Mucosa of descending colon (tissue), 3 donors: ENCODE measurements at places on chromosomes 2 and 18.

GRCh38 chr2:237490009-237490711, 3.1 kb downstream of the MLPH start:
- peak; percentile 52 for DNase-seq

DNA sequence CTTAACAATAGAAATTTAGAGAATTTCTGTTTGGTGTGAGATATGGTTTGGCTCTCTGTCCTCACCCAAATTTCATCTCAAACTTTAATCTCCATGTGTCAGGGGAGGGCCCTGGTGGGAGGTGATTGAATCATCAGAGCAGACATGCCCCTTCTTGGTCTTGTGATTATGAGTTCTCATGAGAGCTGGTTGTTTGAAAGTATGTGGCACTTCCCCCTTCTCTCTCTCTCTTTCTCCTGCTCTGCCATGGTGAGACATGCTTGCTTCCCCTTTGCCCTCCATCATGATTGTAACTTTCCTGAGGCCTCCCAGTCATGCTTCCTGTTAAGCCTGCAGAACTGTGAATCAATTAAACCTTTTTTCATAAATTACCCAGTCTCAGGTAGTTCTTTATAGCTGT, 524.7 kb upstream of the ACVR2A start:
- no peak for DNase-seq

DNA sequence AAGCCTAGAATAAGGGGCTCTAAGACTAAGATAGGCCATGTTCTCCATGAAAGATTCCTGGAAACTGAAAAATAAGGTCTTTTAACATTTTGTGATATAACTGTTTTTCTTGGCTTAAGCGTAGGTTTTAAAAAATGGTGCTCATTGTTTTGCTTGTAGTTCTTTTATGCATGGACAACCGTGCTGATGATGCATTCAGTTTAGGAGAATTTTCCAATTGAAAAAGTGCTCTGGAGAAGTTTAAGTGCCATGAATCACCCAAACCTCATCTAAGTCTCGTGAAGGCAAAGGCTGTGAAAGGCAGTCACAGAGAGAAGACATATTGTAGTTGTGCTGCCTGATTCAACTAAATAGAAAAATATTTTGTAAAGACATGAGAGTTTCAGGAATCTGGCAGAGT, 111.8 kb upstream of the GAREM1 start:
- DNase-seq = no peak

DNA sequence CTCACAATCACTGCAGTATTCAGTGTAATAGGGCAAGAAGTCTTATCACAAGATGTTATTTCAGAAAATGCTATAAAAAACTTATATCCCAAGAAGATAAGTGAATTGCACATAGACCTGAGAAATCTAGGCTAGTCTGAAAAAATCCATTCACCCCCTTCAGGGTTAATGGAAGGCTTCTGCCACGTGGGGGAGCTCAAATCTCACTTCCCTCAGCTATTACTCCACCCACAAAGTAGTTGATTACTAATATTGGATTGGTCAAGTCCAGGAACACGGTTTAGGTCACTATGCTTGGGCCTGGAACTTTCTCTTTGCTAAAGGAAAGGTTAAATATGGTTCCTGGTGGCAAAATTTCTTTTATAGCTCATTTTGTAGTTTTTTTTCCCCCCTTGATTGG, 51.2 kb upstream of the ADAM23 start:
- DNase-seq = no peak

DNA sequence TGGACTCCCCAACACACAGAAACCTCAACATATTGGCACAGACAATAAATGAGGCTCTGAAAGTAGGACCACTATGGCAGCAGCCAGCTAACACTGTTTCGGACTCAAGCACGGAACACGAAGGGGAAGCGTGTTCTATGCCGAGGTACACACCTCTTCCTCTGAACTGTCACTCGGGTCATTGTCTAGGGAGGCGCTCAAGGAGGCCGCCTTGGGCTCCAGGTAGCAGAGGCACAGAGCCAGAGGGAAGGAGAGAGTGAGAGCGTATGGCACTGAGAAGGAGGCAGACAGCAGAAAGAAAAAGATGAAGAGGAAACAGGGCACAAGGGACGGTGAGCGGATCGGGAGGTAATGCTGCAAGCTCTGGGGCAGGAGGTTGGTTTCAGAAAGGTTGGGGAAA, 120.1 kb upstream of the ZBTB14 start:
- DNase-seq = no peak

GRCh38 chr18:52701219-52701935, 361.4 kb downstream of the DCC start:
- DNase-seq = no peak

- DNase-seq = no peak
These were observed 130.9 kb upstream of the RND3 start for GRCh38 chr2:150618245-150618895.

DNA sequence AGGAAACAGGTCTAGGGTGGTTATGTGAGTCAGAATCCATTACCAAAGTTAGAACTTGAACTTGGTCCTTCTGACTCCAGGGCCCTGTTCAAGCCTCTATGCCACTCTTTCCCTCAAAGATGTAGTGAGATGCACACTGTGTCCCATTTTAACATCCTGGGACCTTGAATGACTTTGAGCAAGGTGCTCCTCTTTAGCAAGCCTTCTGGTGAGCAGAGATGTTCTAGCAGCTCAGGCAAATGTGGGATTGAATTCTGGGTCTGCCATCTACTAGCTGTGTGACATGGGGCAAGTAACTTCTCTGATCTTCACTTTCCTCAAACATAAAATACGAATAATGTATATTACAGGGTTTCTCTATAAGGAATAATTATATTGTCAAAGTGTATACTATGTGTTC, 294.0 kb upstream of the CXCR4 start:
- no peak for DNase-seq

GRCh38 chr2:240466579-240467148, 31.2 kb downstream of the GPC1 start:
- DNase-seq = no peak

DNA sequence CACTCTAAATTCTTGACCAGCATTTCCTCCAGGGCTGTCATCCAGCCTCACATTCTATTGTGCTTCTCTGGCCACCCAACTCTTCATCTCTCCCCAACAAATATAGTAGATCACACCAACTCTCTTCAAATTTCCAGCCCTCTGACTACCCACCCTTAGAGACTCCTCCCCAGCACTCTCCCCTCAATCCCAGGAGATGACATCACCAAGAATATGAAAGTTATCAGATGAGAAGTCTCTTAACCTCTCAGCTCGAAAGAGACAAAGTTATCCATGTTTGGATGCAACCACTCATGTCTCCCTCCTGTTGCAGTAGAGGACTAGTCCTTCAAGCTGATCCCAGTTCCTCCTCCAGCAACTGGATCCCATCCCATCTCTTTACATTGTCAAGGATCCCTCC, 47.1 kb downstream of the LBH start:
- DNase-seq = no peak

GRCh38 chr2:220783671-220784070, 788.4 kb downstream of the EPHA4 start:
- DNase-seq = no peak

DNA sequence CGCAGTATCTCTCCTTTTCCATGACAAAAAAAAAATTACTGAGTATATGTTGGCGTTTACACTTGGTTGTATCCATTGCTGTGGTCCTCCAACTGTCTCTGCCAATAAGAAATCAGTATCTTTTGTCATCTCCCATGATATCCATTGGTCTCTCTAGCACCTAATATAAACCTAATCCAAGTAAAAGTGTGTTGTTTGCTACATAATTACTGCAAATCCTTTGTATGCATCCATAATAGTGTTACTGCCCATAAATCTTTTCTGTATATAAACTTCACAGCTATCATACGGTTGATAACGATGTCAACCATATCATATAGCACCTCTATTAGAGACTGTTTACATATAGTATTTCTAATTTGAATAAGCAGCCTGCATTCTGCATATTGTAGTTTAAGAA, 226.9 kb downstream of the AGPS start:
- DNase-seq = no peak

DNA sequence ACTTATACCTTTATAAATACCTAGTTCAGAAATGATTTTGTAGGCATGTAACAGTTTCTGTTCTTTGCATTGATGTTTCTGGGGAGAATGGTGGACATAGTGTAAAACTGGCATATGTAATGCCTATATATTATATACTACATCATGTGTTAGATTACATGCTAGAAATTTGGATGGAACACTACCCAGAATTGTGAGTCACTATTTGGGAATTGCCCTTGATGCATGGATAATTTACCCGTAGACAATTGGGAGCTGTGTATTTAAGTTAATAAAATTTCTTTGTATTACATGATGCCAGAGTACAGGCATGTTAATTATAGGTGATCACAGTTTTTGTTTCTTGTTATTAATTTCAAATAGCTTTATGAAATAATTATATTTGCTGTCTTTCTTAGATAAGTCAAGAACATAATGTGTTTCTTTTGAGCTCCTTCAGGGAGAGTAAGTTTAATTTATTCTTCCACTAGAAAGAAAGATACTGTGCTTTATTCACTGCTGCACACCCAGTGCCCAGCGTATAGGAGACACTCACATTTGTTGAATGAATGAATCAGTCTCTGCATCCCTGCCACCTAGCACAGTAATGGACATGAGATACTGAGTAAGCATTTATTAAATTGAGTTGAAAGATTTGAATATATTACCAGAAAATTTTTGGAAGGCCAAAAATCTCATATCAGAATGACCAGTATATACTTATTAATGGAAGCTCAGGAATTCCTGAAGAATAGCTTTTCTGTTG, 16.9 kb downstream of the ACSL3 start:
- no peak for DNase-seq

DNA sequence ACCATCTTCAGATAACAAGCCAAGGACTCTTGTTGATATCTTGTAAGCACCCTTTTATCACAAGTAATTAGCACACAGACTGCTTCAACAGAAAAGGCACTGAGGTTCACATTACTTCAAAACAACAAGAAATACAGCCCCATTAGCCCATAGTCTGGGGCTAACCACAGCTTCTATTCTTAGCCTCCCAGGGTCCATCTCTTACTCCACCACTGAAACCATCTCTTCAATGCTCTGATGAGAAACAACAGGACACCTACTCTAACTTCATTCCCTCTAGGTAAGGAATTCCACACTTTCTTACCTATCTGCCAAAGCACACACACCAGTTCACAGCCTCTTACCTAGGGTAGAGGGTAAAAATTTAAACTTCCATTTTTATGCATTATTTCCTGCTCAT, 26.4 kb upstream of the CYTIP start:
- DNase-seq = no peak

DNA sequence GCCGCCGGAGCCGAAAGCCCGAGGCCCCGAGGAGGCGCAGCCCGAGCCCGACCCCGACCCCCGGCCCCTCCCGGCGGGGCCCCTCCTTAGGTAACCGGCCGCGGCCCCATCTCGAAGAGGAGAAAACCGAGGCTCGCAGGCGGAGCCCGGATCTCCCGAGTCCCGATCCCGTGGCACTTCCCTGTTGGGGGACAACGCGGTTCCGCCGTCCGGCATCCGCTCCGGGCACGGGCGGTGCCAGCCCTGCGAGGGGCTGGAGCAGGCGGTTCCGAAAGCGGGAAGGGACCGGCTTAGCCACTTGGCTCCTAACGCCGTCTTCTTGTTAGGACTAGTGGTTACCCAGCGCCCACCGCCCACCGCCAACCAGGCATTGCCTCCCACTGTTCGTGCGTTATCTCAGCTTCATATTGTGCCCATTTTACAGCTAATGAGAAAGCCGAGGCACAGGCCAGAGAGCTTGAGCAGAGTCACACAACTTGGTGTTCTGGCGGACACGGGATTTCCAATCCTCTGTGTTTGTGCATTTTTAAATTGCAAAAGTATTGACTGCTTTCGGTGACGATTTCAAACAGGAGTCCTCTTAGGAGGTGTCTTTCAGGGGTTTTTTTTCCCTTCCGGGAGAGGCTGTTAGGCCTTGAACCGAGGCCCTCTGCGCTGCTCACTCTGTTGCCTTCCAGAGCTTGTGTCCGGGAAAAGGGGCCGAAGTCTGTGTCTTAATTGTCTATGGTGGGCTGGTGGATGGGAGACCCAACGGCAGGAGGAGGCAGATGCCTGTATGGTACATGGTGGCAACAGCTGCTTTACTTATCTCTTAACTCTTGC, 562 bp downstream of the CENPA start:
- no peak for DNase-seq

DNA sequence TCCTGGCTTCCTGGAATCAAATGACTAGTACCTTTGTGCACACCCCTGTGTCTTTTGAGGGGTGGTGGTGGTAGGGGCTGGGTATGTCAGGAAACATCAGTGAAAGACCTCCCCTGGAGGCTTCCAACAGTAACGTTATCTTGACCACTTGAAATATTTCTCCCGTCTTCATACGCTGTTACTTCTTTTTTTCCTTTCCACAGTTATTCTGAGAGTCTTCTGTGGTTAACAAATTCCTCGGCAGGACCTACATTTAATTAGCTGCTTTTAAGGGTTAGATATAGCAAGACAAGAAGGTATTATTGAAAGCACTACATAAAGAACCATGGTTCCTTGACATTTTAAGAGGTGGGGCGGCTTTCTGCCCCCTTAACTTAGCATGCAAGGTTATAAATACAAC, 34.6 kb downstream of the UGP2 start:
- DNase-seq = no peak
